Stimulated activated CD4-positive, alpha-beta T cell treated with anti-CD3 and anti-CD28 coated beads, TNF-alpha, amount 100 ng/mL, for 24 hours (primary cell): ENCODE measurements at places on chromosomes 12 and 14.

DNA sequence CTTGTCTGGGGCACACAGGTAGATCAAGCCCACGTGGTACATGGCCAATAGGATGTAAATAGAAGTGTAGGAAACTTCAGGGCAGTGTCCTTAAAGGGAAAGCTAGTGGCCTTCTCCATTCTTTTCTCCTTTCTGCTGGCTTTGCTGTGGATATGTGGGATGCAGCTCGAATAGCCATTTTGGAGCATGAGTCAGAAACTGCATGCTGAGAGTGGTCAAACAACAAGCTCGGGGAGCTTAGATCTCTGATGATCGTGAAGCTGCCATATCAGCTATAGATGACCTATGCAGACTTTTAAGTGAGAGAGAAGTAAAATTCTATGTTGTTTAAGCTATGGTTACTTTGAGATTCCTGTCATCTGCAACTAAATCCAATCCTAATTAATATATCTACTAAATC, 241.3 kb upstream of the DAAM1 start:
- DNase-seq: no peak

DNA sequence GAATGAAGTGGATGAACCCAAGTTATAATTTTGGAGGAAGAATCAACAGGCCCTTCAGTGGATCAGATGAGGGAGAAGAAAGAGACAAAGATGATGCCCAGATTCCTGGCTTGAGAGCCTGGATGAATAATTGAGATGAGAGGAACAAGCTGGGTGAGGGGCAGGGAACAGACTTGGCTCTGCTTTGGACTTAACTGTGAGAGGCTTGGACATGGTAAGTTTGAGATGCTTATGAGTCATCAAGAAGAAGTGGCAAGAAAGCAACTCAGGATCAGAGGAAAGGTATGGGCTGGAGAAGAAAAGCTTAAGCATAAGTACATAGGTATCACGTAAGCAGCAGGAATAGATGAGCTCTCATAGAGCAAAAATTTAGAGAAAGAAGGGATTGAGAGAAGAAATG, 55.3 kb downstream of the FIGNL2 start:
- DNase-seq: no peak

- DNase-seq: no peak
Observed at GRCh38 chr12:108370415-108370814, 31.3 kb upstream of the CMKLR1 start.

DNA sequence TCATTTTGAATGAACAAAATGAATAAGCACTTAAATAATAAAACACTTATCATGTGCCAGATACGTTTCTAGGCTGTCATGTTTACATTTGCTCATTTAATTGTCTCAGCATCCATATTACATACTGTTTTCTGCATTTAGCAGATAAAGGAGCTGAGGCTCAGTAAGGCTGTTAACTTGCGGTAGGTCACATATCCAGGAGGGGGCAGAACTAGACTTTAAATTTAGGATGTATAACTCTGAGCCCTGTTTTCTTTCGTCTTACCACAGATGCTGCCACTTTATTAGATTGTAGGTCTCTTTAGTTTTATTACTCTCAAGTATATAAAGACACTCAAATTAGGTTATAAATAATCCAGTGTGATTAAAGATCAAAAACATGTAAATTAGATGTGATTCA, 17.7 kb downstream of the IRAK4 start:
- DNase-seq: no peak

DNA sequence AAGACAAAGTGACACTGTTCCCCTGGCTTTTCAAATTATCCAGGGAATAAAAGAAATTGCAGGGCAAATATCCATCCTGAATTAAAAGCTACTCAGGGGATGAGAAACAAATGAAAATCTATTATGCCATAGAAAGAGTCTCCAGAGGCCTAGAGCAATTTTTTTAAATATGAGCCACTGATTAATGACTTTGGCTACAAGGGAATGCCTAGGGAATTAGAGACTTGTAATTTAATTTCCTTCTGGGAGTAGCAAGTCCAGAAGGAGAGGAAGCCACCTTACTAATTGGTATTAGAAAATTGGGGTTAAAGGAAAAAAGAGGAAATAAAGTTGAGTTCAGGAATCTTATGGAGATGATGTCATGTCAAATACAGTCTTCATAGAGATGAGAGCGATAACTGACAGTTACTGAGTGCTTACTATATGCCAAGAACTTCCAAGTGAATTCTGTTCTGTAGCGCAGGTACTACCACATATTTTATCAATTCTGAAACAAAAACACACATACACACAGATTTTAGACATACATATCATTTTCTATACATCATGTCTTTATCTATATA, 304.4 kb downstream of the DUSP6 start:
- DNase-seq: no peak

- DNase-seq: no peak
Observed at GRCh38 chr14:98906123-98906995, 365.6 kb downstream of the BCL11B start.

DNA sequence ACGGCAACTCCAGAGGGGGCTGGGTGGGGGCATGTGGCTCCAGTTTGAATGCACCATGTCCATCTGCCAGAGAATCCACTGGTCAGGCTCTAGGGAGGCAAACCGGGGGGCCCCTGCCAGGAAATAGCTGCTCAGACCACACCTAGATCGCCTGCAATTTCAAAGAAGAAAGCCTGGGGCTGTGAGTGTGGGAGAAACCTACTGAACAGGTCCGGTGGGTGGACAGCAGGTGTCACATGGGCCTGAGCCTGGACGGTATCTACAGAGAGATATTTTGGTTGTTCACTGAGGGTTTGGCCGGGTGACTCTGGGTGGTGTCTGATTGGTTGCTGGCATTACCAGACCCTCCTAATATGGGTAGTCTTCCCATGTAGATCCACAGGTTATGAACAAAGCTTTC, 32.0 kb downstream of the DAO start:
- no peak for DNase-seq

DNA sequence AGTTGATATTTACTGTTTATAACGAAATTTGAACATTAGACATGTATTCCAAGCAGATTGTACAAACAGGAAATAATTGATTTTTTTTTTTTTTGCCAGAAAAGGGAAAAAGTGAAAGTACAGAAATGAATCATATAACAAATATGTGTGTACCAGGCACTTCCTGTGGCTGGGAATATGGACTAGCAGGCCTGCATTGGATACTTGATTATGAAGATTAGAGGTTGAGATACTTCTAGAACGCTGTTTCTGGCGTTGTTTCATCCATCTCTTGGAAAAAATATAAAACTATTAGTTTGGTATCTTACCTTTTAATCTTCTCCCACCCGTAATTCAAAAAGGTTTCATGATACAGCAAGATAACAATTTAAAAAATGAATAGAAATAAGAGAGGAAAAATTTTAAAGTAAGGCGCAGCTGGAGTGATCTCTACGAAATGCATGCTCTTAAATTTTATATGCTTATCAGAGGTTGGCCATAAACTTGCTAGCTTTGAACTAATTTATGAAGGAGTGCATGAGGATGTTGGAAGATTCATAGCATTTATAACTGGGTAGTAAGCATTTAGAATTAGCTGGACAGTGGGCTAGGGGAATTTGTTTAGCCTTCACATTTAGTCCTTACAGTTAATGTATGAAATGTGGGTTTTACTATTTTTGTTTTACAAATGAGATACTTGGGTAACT, 90.8 kb downstream of the AEBP2 start:
- no peak for DNase-seq

DNA sequence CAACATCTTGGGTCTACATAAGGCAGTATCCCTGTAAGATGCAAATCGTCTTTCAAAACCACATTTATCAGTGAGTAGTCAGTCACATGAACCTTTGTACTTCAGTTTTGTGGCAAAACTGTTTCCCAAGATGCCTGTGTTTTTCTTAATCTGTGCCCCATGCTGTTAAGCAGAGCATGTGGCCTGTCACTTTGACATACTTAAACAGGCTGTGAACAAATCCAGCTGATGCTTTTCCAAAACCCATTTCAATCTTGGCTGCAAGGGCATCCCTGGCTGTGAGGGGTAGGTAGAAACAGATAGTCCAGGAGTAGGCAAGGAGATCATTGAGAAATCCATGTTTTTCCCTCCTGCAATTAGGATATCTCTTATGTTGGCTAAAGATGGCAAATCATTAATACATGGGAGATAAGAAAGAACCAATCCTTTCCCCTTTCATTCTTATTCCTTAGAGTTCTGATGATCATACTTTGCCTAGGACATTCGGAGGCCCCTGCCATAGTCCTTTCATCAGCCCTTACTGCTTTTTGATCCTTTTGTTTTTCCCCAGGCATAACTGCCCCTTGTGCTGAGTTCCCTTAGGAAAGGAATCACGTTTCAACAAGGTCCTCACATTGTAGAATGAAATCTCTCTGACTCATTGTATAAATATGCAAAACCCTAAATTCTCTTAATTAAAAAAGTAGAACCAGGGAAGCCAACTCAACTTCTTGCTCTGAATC, 121.1 kb upstream of the EEA1 start:
- no peak for DNase-seq

DNA sequence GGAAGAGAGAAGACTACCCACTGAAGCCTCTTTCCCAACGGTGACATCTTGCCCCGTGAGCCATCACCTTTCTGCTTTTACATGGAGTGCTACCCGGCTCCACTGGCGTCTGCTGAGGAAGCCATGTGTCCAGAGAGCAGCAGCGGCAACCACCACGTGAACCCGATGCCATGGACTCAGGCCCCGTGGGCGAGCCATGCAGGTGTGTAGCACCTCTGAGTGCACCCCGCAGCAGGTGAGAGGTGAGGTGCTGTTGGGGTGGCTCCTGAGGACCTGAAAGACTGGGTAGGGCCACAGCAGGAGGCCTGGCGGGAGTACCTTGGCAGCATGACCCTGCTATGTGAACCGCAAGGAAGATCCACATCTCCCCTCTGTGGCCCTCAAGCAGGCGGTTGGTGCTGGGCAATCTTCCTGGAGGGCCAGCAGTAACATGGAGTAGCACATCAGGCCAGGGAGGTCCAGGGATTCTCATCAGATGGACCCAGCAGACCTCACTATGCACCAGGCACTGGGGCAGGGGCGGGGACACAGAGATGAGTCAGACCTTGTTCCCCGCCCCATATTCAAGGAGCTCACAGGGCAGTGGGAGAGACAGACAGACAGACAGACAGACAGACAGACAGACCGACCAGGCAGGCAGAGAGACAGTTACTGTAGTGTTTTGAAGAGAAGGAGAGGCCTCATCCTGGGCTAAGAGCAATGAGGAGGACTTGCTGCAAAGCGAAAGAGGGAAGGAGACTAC, 129.6 kb downstream of the PAPOLA start:
- DNase-seq: no peak

- no peak for DNase-seq
Observed at GRCh38 chr12:64335886-64336466, 54.6 kb downstream of the C12orf56 start.

GRCh38 chr12:90102957-90103652, 394.5 kb upstream of the ATP2B1 start:
- no peak for DNase-seq

GRCh38 chr12:106831699-106832098, 57.2 kb downstream of the RIC8B start:
- no peak for DNase-seq

DNA sequence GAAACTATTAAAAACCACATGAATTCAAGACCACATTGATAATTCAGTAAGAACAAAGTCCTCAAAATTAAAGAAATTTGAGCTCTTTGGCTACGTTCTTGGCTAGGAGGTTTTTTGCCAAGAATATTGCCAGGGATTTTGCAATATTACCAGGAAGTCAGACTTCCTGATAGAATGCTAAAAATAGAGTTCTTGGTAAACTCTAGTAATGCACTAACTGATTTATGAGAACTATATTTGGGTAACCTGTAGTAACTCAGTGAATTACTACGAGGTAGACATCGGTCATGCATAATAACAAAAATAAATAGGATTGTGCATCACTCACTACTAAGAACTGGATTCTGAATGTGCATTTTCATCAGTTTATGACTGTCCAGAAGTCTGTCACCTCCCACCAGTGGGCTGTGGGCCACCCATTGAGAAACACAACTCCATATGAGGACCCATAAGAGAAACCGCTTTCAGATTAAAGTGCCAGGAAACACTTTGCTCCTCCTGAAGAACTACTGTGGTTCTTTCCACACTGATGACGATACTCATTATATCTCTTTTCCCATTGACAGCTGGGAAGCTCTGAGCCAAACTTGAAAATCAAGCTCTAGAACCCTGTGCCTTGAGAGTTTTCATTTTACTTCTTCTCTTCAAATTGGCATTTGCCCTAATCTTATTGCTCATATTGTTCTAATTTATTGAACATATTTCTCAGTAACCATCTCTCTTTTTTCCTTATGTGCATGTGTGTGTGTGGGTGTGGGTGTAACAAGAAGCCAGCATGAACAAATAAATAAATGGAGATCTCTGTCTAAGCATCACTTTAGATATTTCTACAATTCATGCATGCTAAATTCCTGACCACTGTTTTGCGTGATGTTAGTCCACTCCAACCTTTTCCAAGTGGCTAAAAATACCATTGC, 116.6 kb downstream of the BCL11B start:
- DNase-seq: no peak

- no peak for DNase-seq
Observed at GRCh38 chr14:86357119-86357518, 827.2 kb downstream of the FLRT2 start.

GRCh38 chr12:7656121-7656520, 9.6 kb downstream of the APOBEC1 start:
- DNase-seq: no peak

- DNase-seq: no peak
Observed at GRCh38 chr12:10741845-10742244, 18.7 kb upstream of the YBX3 start.

DNA sequence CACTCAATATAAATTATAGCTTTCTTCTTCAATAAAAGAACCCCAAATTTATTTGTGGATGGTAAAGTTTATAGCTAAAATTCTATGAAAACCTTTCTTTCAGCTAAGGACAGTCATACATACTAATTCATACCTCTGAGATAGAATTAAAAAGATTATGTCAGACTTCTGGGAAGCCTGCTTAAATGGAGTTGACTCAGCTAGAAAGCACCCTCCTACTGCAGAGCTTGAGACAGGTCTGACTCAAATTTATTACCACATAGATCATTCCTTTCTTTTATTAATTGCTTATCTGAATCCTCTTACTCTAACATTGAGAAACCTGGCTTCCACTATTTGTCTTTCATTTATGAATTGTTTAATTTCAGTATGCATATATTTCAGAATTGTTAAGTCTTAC, 1007.0 kb upstream of the LRFN5 start:
- DNase-seq: no peak

DNA sequence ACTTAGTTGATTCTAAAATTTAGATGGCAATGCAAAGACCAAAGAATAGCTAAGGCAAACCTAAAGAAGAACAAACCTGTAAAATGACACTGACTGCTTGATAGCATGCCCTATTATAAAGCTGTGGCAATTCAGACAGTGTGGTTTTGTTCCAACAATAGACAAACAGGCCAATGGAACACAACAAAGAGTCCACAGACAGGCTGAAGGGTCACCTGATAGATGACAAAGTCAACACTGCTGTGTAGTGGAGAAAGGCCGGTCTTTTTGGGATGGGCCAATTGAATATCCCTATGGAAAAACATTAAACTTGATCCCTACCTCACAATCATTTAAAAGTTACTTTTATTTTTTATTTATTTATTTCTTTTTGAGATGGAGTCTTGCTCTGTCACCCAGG, 33.8 kb upstream of the SLC25A3 start:
- DNase-seq: no peak

- DNase-seq: no peak
Observed at GRCh38 chr12:39872425-39872824, 233.5 kb downstream of the SLC2A13 start.

- DNase-seq: peak; percentile 19
Observed at GRCh38 chr14:67411820-67412421, at the start of gene PLEK2. PLEK2 (minus strand) TSS chr14:67412165; CDS start chr14:67412059, 106 bp downstream.

GRCh38 chr12:56326533-56326932, 7.3 kb downstream of the PAN2 start:
- DNase-seq: no peak
